ENCODE measurements at places on chromosomes 1 and 21. TPM values are rescaled to one million over a fixed set of nuclear protein-coding genes. Genes with fewer than 3 reads are reported as not detected.

DNA sequence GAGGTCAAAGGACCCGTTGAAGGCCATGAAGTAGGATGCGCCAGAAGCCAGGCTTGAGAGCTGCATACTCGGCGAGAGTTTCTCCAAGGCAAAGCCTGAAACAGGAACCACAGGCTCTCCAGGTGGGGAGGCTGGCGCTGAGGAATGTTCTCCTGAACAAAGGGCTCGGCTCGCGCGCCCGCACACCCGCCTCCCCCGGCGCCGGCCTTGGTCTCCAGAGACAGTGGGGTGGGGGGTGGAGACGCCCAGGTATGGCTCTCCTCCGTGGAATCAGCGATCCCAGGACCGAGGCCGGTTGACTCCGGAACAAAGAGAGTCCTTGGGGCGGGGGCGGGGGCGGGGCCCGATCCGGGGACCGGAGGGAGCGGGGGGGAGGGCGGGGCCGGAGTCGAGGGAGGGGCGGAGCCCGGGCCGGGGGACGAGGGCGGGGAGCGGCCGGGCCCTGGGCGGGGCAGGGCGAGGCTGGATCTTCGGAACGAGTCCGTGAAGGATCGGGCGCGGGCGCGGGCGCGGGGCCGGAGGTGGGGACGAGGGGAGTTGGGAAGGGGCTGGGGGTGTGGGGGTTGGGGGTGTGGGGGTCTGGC lies 85.0 kb downstream of the NKAIN1 start:
- DNase-seq, result peak; percentile 55

Gene HSD3B1
- not detected for total RNA-seq

DNA sequence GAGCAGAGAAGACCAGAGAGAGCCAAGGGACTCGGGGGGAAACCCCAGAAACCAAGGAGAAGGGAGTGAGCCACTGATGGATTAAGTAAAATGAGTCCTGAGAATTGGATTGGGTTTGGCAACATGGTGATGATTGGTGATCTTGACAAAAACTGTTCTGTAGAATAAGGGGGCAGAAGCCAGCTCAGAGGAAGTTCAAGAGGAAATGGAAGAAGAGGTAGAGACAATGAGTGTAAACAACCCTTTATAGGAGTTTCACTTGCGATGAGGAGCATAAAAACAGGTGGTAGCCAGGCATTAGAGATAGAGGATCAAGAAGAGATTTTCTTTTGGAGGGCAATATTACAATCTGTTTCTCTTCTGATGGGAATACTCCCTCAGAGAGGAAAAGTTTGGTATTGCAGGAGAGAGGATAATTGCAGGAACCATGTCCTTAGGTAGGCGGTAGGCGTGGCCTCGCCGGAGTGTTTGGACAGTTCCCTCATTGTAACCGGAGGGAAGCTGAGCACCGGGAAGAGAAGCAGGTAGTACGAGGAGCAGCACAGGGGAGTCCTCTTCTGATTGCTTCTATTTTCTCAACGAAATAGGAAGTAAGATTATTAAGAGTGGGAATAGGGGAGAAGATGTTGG lies 68.4 kb upstream of the TENT5C start:
- peak; percentile 57 for DNase-seq

Gene RAD54L
- total RNA-seq, result 0.67 TPM

Gene RGS18
- 38.3 TPM for total RNA-seq

GRCh38 chr1:29156543-29157268 lies 25.0 kb downstream of the SRSF4 start:
- no peak for DNase-seq

DNA sequence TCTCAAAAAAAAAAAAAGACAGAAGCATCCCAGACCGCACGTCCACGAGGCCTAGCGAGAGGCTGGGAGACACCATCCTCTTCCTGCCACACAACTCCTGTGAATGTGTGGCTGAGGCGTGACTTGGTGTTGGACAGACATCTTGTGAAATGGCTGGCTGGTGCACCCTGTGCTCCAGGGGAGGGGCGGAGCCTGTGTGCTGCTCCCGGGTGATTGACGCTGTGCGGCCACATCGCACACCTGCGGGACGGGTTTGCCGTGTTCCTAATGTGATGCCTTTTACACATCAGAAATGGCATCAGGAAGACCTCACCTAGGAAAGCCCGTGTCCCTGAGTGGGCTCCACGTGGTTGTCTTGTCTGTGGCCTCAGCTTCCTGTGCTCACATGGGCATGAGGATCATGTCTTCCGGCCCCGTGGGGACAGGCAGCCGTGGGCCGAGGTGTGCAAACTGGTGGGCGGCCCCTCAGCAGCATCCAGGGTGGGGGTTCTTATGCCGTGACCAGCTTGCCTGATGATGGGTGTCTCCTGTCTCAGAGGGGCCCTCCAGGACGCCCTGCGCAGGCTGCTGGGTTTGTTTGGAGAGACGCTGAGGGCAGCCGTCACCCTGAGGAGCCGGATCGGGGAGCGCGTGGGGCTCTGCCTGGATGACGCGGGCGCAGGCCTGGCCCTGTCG lies 64.4 kb downstream of the PCNT start:
- DNase-seq, result no peak

GRCh38 chr1:46747683-46748288 lies 28.9 kb upstream of the EFCAB14 start:
- DNase-seq, result no peak

- DNase-seq, result no peak
Measured at GRCh38 chr1:207579436-207579799, 65.5 kb upstream of the CR1L start.

GRCh38 chr1:207822602-207823451 lies 71.0 kb downstream of the CD46 start:
- peak; percentile 77 for DNase-seq

DNA sequence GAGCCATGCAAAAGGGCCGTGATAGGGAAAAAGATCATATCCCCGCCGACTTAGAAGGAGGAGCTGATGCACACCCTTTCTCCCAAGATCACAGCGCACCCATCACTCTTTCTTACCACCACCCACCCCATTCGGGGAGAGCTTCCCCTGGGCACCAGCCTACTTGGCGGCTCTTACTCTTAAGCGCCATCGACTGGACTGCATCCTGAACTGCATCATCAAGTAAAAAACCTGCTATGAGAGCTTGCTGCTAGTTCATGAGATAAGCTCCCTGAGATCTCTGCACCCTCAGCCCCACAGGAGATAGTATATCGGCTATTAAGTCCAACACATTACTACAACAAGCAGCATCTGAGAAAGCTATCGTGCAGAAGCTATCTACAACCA lies 125.1 kb downstream of the BARHL2 start:
- DNase-seq, result no peak

DNA sequence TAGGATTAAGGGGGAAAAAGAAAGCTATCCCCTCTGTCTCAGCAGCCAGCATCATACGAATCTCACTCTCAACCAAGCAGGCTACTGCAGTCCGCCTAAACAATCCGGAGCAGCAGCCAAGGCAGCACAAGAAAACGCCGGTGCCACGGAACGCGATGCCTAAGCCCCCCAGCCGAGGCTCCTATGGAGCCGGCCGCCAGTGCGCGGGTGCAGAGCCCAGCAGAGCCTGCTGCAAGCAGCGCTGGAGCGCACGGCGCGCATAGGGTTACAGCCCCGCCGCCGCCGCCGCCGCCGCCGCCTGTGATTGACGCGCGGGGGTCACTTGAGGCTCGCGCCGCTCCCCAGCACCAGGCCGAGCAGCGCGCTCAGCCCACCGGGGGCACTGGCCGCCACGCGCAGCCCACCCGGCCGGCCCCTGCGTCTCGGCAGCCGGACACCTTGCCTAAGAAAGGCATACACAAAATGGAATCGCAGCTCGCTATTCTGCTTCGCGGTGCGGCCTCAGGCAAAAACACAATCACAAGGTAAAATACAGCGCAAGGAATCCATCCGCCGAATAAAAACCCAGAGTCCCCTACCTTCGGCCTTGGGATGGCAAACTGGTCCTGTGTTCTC lies 780 bp downstream of the HIVEP3 start:
- peak; percentile 29 for DNase-seq

Gene OBSCN
- 57.1 TPM for total RNA-seq

Gene FMN2
- not detected for total RNA-seq

GRCh38 chr1:196464480-196464941 lies 143.7 kb downstream of the KCNT2 start:
- DNase-seq, result no peak

DNA sequence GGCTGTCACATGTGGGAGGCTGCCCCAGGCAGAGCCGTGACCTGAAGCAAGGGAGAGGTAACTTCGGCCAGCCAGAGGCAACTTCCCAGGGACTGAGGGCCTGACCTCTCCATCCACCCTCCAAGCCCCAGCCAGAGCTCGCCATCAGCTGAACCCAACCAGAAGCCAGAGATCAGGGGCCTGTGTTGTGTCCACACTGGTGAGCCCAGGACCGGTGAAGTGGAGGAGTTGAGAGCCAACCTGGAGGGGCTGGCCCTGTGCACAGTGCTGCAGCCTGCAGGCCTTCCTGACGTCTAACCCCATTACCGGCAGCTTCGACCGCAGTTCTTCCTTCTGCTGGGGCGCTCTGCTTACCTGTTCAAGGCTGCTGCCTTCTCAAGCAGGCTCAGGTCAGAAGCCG lies 19.6 kb upstream of the PDE9A start:
- DNase-seq, result no peak

DNA sequence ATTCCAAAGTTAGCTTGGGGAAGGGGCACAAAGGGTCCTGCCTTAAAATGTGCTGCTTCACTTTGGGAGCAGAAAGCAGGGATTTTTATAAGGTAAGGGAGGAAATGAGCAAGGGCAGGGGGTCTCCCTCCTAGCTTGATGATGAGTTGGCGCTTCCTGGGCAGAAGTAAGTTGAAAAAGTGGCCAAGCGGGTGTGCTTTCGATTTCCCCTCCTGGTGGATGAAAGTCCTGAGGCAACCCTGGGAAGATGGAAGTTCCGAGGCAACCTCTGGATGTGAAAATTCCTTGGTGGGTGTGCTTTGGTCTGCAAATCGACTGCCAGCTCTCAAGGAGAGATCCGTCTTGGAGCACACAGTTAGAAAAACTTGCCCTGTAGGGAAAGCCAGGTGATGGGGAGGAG lies 41.7 kb upstream of the CD2 start:
- no peak for DNase-seq

- no peak for DNase-seq
Measured at GRCh38 chr1:48019714-48020315, 22.6 kb upstream of the TRABD2B start.

Measured in CD4-positive, CD25-positive, alpha-beta regulatory T cell (primary cell).